ENCODE measurements at places on chromosomes 2 and 18.

GRCh38 chr2:174599310-174599921, 1.8 kb upstream of the WIPF1 start:
- DNase-seq = no peak

- no peak for DNase-seq
Measured at GRCh38 chr2:176584333-176584732, 315.1 kb downstream of the MTX2 start.

DNA sequence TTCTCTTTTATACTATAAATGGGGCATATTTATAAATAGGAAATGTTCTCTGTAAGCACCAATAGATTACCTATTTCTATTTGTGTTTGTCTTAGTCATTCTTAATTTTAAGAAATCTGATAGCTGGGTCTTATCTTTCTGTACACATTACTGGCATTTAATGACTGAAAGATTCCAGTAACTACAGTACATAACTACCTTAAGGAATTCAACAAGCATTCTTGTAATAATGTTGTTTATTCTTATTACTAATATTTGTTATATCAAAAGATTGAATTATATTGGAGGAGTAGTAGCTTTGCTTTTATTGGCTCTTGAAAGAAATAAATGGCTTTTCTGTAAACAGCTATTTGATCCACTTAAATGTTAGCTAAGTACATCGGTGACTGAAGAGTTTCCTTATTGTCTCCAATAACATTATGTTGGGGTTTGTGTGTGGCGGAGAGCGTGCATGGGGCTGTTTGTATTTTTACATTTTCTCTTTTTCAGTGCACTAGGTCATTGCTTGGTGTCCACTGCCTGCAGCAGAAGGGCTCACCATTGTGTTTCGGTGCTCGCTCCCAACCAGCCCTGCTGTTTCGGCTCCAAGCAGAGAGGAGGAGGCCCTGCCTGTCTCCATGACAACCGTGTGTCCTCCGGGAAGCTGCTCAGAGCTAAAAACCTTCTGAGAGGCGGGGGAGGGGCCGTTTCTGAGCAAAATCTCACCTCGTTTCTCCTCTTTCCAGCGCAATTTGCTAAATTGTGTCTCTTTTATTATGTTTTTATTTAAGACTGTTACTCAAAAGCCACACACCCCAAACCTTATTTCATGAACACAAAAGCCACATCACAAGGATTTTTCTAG, 112.5 kb upstream of the SLC38A11 start:
- DNase-seq = peak; percentile 82

DNA sequence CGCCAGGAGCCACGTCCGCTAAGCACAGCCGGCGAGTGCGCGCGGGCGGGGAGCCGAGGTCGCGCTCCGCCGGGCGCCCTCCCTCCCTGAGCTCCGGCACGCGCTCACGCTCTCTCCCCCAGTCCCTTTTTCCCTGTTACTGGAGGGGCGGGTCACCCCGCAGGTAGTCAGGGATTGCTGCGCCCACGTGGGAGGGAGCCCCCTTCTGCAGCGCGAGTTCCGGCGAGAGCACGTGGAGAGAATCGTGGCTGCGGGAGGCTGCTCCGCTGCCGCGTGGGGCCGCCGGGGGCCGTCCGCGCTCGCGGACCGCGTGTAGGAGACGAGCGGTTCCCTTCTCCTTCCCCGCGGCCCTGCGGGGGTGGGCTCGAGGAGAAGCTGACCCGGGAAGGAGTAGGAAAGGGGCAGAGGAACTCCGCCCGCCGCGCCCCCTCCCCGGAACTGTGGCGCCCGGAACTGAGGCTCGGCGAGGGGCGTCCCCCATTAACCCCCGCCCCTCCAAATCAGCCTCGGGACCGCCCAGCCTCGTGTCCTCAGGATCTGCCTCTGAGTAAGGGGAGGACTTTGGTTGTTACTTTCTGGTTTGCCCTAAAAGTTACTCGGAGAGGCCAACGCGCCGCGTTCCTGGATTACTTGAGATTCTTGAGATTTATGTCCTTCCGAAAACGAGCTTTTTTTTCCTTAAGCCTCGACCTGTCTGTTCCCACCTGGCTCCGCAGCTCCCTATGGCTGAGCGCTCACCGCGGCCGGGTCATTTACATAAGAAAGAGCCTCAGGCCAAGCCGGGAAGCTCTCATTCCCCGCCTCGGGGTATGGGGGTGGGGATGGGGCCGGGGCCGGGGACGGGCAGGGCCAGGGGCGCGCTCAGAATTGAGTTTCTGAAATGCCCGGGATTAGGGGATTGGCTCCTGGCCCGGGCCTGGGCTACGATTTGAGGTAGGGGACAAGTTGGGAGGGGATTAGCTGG, 1.1 kb downstream of the HK2 start:
- no peak for DNase-seq

DNA sequence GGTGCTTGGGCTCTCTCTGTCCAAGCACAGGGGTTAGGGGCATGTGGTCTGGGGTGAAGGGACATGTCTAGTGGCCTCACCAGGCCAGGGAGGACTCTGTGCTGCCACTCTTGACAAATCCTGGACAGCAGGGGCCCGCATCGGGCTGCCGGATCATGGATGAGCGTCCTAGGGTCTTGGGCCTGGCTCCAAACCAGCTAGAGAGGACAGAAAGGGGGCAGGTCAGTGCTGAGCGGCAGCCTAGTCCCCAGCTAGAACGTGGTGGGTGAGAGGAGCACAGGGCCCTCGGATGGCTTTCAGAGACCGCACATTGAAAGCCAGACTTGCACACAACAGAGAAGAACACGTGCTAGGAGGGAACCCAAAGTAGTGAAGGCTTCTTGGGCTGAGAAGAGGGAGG, 241.2 kb downstream of the ATAD2B start:
- DNase-seq = no peak

DNA sequence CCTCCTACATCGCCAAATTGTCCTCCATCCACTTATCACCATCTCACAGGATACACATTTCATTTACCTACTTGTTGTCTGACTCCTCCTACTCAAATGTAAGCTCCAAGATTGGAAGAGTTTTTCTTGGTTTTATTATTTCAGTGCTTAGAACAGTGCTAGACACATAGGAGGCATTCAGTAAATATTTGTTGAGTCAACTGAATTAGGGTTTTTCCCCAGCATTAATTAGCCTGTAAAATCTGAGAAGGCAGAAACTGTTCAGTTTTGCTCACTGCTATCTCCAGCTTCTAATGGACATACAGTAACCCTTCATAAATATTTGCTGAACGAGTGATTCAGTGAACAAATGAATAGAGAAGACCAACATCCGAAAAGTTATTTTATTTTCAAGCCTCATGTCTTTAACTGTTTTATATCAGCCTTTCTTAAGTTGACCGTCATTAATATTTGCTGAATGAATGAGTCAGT, 800 bp downstream of the TTC21B start:
- no peak for DNase-seq

DNA sequence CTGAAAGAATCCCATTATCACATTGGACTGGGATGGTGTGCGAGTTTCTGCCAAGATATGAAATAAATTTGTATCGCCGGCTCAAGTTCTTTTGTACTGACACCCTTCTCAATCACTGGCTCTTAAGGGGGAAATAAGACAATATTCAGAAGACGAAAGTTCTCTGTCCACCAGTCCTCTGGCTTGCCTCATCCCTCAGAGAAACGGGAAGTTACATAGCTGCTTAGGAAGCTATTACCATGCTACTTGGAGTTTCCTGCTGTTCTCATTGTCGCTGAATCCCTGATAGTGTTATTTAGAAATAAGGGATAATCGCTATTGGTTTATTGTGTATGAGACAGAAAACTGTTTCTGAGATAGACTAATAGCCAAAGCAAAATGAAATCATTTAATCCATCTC, 205.0 kb upstream of the ZNF521 start:
- no peak for DNase-seq

GRCh38 chr2:43846140-43846793, 7.5 kb downstream of the ABCG8 start:
- DNase-seq = no peak

- DNase-seq = no peak
Measured at GRCh38 chr2:99959261-99960014, 183.0 kb downstream of the AFF3 start.

- peak; percentile 100 for DNase-seq
Measured at GRCh38 chr2:231604685-231605606, 12.3 kb downstream of the TEX44 start.

DNA sequence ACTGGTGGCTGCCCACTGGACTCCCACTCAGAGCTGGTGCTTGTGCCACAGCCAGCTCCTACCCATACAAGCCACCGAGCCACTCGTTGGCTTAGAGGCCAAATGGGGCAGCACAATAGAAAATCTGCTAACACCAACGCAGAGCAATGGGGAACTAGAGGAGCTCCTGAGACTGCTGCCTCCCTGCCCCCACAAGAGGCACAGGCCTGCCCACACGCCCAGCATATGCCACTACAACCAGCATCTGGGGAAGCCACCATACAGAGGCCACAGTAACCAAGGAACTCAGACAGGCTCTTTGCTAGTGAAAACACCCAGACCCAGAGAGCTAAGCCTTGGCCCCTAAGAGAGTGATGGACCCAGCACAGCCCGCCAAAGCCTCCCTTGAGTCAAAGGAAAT, 231.2 kb upstream of the RAB6C start:
- DNase-seq = peak; percentile 33

- no peak for DNase-seq
Measured at GRCh38 chr18:79545255-79545654, 134.3 kb upstream of the CTDP1 start.

DNA sequence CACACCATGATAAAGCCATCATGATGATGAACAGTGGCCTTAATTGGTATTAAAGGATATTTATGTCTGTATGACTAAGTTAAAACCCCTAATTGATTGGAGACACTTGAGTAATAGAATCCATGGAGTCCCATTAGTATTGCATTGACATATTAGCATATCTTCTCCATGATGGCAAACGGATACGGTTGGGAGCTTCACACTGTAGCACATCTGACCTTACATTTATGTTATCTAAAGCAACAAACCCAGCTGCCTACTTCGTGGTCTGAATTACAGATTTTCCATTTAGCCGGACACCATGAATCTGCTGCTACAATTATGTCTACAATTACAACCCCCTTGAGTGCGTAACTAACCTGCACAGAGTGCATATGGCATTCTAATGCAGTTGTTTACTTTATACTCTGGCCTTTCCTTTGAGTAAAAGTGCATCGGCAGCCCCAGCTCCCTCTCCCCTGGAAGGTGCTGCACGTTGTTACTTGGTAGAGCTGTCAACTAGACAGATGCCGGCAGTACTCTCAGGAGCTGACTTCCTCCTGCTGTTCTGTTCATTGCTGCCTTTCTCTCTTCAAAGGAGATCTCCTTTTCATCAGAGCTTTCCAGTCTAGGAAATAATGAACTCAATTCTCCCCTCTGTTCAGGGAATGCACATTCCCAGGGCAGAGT, 92.1 kb downstream of the LRRC30 start:
- no peak for DNase-seq

DNA sequence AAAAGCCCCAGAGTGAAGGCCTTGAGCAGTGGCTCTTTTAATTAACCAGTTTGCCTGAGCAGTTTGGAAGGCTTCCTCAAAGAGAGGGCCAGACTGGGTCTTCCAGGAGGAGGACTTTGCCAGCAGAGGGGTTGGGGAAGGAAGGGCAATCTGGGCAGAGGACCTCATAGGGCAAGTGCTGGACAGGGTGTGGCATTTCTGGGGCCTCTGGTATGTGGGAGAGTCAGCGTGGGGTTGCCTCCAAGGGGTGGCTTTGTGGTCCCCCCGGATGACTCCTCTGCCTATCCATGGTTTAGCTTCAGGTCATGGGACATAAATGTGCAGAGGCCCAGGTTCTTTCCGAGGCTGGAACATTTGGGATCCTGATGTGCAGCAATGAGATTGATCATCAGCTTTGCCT, 12.6 kb downstream of the GLI2 start:
- DNase-seq = no peak

DNA sequence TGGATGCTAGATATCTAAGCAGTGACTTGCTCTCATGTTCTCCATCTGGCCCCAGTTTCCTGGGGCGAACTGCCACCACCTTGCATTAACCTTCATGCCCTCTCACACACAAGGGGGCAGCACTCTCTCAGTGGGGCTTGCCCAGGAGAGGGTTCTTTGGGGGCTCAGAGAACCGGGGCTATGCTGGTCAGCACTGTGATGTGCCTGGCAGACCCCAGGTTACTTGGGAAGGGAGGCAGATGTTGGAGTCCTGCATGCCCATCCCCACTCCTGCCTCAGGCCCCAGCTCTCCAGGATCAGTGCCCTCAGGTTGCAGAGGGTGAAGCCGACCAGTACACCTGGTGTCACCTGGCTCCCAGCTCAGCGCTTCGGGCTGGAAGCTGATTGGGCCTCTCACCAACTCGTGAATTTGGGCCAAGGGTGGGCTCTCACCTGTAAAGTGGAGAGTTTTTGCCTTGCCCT, 396.2 kb upstream of the HS6ST1 start:
- DNase-seq = no peak

DNA sequence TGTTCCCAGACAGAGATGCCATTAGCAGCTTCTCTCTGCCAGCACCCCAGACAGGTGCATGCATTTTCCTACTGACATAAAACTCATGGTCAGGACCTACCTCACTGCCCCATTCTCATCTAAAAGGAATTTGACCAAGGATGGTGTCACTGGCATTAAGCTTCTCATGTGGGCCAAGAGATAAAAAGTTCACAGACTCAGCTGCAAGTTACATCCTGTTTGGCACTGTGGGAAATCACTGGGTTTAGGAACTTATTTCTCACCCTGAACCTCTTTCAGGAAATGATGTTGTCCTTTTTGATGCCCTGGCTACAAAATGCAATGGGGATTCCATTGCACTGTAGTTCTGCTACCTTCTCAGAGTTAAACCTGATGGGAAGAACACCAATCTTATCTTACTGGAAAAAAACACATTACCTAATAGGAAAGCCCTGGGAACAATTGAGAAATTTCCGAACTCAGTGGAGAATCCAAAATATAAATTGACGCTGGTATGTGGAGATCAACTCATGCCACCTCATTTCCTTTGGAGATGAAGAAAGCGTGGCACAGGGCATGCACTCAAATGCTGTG, 252.1 kb upstream of the COPS8 start:
- DNase-seq = no peak

GRCh38 chr18:40072761-40073160, 1882.3 kb upstream of the PIK3C3 start:
- DNase-seq = no peak
